ENCODE measurements at places on chromosomes 6 and 20. TPM values are rescaled to one million over a fixed set of nuclear protein-coding genes. Genes with fewer than 3 reads are reported as not detected.

The APCDD1L gene
- 37.3 TPM for total RNA-seq

The PGC gene
- total RNA-seq: not detected

The TFAP2C gene
- total RNA-seq: 1.7 TPM

The DNMT3B gene
- total RNA-seq: 0.93 TPM

The FAM217A gene
- total RNA-seq: not detected

The TMEM151B gene
- total RNA-seq: not detected

The SLC52A3 gene
- total RNA-seq: not detected

The CYP24A1 gene
- 0.48 TPM for total RNA-seq

The CUL9 gene
- total RNA-seq: 16.0 TPM

The TRERF1 gene
- total RNA-seq: 16.1 TPM

The ME1 gene
- total RNA-seq: 29.8 TPM

The TBC1D32 gene
- 4.1 TPM for total RNA-seq

The SYCP2L gene
- not detected for total RNA-seq

DNA sequence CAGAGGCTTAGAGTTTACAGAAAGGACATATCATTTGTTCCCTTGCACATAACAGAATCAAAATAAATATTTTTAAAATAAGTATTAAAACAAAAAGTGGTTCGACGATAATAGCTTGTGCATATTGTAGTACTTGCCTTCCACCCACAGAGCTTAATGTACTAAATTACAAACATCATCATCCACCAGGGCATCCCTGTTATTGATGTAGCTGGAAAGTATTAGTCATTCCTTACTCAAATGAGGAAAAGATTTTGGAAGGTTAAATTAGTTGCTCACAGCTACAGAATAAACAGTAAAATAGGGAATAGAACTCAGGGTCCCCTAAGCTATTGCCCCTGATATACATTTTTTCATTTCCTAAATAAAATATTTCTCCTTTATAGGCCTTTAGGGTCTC is 150.3 kb downstream of the PTPRK start:
- peak; percentile 68 for DNase-seq

- DNase-seq: no peak
Measured at GRCh38 chr20:52965819-52966218, 6.3 kb upstream of the TSHZ2 start.

GRCh38 chr20:31894980-31895675 is 24.7 kb downstream of the TTLL9 start:
- DNase-seq: peak; percentile 57

DNA sequence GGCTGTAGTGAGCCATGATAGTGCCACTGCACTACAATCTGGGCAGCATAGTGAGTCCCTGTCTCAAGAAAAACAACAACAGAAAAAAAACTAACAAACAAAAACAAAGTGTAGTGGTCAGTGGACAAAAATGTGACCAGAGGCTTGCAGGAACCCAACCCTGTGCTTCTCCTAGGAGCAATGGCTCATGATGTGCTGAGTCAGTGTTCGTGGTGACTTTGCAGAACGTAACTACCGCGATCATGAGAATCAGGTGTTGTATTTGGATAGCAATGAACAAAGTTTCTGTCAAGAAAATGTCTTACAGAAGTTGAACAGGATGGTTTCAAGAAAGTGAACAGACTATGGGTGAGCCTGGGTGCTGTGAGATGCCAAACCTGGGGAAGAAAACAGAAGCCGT is 18.5 kb upstream of the FOXC1 start:
- no peak for DNase-seq

- no peak for DNase-seq
Measured at GRCh38 chr6:161238500-161238899, 35.4 kb downstream of the AGPAT4 start.

- DNase-seq: no peak
Measured at GRCh38 chr20:43727980-43728590, 1.3 kb upstream of the GTSF1L start.

GRCh38 chr6:128463942-128464341 is 56.5 kb downstream of the PTPRK start:
- DNase-seq: no peak

GRCh38 chr20:39190666-39191570 is 228.8 kb downstream of the DHX35 start:
- DNase-seq: peak; percentile 25

- no peak for DNase-seq
Measured at GRCh38 chr6:43399932-43400487, 27.3 kb upstream of the ABCC10 start.

DNA sequence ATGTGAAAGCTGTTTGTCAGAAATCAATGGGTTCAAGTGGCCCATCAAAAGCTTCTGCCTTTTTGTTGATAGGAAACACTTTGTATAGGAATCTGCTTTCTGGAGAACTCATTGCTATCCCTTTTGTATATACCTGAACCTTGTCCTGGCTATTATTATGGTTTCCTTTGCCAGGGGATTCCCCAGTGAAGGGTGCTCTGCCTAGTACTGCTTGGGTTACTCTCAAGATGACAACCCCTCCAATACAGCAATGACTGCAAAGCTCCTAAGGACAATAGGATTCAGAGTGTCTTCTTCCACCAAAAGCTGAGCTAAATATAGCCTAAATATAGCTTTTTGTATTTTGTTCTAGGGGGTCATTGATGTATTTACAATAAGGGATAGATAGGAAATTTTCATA is 54.0 kb upstream of the PTPRK start:
- no peak for DNase-seq

DNA sequence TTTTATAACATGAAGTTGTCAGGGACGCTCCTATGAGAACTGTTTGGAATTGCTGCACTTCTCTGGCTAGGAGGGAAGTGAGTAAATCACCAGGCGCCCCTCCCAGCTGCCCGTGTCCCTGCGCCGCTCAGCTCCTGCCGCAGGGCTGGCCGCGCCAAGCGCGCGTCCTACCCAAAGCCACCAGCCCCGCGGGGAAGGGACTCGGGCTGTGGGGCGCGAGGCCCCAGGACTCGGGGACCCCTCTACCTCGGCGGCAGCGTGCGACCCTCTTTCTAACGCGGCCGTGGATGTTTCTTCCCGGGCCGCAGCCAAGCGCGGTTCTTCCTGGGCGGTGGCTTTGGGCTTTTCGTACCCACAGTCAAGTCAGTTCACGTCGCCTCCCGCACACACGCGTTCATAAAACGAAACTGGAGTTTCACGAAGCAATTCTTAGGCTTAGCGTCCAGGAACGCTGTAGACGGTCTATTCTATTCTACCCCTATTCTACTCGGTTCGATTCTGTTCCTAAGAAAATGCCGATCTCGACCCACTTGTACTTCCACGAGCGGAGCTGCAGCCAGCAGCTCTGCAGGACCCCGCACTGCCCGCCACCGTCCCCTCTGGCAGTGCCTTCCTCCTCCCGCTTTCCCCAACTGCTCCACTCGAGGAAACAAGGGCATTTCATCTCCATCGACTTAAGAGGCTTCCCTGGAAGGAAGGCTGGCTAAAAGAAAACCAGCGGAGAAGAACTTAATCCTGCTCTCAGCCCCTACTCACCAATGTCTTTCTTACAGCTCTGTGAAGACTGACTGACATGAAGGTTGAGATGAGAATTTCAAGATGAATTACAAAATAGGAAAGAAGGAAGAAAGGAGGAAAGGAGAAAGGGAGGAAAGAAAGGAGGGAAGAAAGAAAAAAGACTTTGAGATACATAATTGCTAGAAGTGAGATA is 15.4 kb downstream of the FOXC1 start:
- peak; percentile 24 for DNase-seq

DNA sequence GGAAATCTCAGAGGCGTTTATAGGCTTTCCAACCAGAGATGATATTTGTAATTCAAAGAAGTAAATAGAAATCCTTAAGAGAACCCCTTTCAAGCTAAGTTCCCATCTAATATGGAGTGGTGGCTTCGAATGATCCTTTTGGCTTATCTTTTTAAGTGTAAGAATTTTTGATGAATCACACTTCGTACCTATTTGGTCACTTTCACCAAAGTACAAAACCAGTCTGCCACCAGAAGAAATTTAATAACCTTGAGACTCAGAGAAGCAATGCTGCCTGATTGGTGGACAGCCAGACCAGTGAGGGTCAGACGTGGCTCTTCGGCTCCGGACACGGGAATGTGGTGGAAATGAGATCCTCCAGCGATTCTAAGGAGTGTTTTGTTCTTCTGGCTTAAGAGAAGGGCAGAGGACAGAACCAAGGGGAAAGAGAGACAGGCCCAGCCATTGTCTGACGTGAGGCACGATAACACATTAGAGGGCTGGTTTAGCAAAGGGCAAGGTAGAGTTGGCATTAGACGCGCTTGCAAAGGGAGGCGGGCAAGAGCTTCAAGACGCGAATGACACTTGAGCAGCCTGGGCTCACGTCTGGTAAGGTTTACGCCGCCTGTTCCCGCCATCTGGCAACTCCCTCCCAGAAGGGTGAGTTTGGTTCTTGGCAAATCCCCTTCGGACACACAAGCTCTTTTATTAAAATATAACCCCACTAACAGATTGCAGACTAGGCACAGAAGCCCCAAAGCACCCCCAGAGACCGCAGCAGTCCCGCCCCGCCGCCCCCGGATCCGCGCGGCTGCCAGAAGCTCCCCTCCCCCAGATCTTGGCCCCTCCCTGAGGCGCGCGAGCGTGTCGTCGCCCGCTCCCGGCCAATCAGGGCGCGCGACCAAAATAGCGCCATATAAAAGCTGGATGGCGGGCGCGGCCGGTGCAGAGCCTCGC is 50.0 kb upstream of the EZR start:
- no peak for DNase-seq

DNA sequence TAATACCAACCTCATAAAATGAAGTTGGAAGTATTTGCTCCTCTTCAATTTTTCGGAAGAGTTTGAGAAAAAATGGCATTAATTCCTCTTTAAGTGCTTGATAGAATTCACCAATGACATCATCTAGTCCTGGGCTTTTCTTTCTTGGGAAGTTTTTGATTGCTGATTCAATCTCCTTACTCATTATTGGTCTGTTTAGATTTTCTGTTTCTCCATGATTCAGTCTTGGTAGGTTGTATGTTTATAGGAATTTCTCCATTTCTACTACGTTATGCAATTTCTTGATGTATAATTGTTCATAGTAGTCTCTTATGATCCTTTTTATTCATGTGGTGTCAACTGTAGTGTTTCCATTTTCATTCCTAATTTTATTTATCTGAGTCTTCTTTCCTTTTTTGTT is 176.9 kb upstream of the PRND start:
- DNase-seq: peak; percentile 75

GRCh38 chr6:160226118-160226591 is 32.5 kb downstream of the SLC22A2 start:
- no peak for DNase-seq

- no peak for DNase-seq
Measured at GRCh38 chr6:113596387-113597230, 260.5 kb upstream of the MARCKS start.

DNA sequence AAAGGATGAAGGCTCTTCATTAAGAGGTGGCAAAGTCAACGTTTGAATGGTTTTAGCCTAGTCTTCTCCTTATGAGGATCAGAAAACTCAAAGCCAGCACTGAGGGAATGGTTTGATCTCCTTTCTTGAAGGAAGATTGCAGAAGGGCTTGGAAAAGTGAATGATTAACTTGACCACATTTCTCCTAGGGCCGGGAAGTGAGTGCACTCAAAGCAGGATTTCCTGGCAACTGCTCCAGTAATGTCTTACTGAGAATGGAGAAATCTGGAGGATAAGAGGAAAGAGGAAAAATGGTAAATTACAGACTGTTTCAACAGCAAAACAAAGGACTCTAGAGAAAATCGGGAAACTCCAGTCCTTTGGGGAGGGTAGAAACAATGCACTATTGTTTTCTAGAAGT is 189.0 kb upstream of the FOXA2 start:
- no peak for DNase-seq

Data from HFFc6 (cell line).